Ammon's horn (tissue), 1 donor: ENCODE measurements at places on chromosomes 3 and 15.

- DNase-seq, result no peak
Observed at GRCh38 chr15:84661001-84661400, 3.0 kb upstream of the NMB start.

DNA sequence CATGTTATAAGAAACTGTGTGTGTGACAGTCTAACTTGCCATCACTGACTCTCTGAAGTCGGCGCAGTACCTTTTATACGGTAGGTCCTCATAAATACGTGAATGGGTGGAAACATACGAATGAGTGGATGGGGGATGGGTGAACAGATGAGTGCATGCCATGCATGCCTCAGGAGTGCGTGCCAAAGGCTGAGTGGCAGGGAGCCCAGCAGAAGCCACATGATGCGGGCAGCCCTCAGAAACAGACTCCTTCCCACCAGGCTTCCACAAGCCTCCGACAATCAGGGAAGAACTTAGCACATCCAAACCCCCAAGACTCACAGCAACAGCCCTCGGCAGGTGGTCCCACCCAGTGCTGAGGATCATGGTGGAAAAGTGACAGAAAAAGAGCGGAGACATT is 16.7 kb downstream of the HCN4 start:
- peak; percentile 72 for DNase-seq

- no peak for DNase-seq
Observed at GRCh38 chr3:131729643-131730017, 226.9 kb upstream of the MRPL3 start.

DNA sequence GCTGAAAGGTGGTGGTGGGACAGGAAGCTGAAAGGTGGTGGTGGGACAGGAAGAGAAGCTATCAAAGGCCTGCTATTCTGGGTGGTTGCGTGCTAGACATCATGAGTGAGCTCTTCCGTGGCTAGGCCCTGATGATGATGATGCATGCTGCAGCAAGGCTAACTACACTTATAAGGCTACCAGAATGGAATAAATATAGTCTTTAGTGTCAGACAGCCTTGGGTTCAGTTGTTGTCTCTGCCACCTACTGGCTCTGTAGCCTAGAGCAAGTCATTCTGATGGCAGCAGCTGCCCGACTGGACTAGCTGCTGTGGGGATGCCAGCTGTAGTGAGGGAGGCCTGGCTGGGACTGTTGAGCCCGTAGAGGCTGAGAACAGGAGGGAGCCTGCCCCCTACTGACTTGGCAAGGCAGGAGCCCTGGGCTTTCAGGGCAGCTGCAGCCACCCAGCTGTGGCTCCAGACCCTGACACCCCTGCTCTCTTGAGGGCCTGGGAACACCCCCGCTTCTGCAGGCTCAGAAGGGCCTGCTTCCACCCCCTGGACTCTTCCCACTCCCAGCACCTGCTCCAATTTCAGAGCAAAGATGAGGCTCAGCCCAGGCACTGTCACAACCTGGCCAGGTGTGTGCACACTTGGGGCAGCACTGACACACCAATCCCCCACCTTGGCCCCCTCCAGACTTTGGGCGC is 21.4 kb upstream of the ZBED2 start:
- no peak for DNase-seq

GRCh38 chr3:187361835-187362234 is 6.3 kb upstream of the RTP4 start:
- DNase-seq, result no peak

DNA sequence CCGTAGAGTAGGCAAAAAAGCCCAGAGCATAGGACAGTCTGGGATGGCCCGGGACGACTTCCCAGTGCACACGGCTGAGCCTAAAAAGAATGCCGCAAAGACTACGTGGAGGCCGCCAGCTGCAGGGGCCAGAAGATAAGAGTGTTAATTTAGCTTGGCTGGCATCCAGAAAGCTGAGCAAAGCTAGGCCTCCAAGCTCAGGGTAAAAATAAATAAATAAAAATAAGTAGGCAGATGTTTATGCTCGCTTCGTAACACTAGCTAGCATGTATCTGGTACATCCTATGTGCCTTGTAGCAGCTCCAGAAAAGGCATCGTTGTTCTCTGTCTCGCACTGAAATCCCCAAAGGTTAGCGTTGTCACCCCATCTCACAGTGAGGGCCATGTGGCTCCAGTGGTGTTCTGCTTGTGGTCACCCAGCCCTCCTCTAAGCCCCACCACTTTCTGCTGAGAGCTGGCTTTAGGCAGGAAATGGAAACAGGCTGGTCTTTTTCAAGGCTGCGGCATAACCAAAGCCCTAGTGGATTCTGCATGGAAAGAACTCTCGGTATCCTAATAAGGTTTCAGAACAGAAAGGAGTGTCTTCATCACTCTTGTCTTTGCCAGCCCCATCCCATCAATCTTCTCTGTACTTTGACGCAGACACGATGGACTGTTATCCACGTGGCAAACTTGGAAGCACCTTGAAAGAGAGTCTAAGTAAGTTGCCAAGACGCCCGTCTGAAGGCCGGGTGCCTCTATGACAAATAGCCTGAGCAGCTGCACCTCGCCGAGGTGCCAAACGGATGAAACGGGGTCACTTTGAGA is 58.1 kb upstream of the MEF2A start:
- DNase-seq, result peak; percentile 68

DNA sequence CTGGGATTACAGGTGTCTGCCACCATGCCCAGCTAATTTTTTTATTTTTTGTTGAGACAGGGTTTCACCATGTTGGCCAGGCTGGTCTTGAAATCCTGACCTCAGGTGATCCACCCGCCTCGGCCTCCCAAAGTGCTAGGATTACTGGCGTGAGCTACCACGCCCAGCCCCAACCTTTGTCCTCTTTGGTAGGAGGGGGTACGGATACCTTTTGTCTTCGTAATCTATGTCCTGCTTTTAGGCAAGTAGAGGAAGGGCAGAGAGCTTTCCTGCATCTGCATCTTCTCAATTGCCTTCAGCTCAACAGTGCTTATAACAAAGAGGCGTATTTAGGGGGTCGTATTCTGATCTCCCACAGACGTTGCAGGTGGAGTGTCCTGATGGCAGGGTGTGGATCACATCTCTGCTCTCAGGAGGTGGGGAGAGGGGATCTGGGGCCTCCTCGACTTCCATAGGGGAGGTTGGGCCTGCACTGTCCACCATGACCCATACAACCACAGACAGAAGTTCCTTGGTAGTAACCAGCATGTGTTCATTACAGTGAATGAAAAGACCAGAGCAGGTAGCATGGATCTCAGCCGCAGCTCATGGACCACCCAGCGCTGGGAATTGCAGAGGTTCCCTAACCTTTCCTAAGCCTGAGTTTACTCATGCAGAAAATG is 21.4 kb upstream of the KCTD6 start:
- DNase-seq, result no peak

DNA sequence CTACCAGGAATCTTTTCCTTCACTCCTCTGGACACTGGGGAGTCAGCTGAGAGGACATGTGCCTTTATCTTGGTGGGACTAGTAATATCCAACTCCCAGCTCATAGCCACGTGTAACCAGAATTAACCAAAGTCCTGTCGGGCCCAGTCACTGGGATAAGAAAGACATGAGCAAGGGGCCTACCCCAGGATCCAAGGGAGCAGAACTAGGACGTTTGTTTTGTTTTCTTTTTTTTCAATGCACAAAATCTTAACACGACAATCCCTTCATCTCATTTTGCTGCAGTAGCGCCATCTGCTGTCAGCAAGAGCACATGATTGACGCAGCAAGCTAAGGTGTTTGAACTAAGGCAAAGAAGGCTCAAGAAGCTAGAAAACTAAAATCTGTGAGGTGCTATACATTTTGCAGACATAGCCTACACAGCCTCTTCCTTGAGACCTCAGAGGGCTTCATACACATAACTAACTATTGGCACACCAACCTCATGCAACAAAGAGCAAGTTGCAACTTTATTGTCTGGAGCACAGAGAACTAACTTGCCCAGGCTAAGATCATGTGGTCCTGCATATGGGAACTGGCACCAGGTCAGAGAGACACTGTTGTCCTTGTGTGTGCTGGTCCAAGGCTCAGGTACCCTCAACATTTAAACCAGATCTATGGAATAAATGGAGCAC is 43.6 kb downstream of the RLBP1 start:
- DNase-seq, result peak; percentile 86

- DNase-seq, result peak; percentile 13
Observed at GRCh38 chr3:62332835-62333244, 40.5 kb downstream of the FEZF2 start.

GRCh38 chr3:43217633-43218032 is 68.7 kb upstream of the SNRK start:
- DNase-seq, result no peak

DNA sequence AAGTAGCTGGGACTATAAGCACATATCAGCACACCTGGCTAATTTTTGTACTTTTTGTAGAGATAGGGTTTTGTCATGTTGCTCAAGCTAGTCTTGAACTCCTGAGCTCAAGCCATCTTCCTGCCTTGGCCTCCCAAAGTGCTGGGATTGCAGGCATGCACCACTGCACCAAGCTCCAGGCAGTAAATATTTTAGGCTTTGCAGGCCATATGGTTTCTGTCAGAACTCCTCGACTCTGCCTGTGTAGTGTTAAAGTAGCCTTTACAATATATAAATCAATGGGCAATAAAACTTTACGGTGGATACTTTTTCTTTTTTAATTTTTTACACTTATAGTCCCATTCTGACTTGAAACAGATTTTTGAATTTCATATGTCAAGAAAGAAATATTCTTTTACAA is 41.6 kb downstream of the DAG1 start:
- no peak for DNase-seq

DNA sequence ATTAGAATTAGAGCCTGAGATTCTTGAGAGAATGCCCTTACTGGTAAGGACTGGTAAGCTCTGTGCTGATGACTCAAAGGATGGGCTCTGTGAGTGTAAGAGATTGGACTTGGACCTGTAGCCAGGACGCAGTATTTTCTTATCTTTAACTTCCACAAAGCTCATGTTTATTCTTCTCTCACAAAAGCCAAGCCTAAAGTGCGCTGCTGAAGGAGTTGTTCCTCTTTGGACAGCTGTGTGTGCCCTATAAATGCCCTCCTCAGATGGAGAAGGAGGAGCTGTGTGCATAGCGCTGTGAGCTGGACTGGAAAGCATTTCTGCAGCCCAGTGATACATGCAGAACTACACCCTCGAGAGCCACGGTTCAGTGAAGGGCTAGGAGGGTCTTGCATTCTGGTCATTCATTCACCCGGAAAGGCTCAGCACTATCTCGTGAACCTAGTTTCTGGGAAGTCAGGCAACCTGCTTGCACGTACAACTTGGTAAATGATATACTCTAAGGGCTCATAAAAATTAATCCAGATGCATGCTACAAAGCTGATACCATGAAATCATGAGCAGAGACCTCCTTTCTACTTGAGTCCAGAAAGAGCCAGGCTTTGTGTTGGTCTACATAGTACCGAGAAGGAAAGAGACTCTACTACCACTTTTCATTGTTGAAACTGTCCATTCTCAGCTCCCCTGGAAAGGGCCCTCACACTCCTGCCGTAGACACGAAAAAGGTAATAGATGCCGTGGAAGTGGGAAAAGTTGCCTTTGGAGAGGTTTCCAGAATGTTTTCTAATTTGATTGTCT is 103.0 kb upstream of the TBL1XR1 start:
- DNase-seq, result peak; percentile 52

DNA sequence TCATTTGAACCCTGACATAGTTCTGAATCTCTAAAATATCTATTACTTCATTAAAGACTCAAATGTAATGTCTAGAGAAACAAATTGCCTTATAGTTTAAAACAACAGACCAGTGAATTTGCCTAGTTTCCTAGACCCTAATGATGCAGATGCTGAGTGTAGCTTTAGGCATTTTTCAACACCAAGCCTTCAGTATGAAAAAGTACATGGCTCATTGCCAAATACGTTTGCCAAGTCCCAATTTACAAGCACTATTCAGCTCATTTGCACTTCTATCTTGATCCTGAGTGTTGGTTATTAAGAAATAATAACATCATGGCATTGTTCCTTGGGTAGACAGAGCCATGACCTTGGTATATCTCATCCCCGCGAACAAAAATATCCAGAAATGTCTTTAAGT is 46.8 kb downstream of the EOMES start:
- peak; percentile 43 for DNase-seq

DNA sequence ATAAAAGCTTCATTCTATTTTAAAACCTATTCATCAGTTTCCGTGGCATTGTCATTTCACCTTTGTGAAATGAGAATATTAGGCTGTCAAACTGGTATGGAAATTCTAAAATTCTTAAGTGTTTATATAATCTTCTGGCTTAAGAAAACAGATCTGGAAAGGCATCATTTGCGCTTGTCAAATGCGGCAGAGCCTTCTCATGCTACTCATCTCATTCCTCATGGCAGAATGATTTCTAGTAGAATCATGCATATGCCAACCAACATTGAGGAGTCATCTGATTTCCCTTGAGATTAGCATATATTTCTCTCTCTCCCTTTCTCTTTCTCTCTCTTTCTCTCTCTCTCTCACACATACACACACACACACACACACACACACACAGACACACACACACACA is 48.8 kb downstream of the STRIT1 start:
- DNase-seq, result no peak

DNA sequence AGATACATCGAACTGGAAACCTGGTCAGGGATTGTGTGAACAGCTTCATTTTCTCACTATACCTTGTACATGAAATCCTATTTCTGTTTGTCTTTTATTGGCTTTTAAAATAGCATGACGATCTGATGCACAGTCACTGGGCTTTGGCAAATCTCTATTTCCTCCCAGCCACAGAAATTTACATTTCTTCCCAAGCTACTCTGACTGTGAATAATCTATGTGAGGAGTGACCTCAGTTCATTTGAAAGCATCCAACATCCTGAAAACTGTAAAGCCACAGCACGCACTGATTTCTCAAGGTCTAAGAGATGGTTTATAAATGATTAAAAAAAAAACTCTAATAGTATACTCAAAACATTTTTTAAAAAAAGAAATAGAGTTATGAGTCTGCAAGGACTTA is 450.3 kb downstream of the IL5RA start:
- DNase-seq, result no peak

- no peak for DNase-seq
Observed at GRCh38 chr3:34807611-34808010, 831.7 kb upstream of the ARPP21 start.

DNA sequence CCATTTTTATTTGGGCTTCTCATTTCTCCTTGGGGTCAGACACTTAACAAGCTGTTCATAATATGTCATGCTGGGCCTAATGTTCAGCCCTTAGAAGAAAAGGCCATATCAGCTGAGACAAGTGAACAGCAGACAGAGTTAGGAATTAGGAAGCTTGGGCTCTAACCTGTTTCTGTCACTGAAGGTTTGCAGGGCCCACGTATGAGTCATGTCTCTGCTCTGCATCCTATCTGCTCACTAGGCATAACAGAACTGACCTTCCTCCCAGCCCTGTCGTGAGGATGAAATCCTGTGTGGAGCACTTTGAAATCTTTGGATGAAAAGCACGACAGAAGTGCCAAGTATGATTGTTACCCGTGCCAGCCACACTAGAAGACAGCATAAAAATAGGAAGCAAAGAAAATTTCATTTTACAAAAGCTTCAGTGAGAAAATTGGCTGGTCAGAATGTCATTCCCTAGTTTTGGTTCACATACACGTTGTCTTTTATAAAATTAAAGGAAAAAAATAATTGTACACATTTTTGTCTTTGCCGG is 26.5 kb upstream of the CD47 start:
- DNase-seq, result no peak

- no peak for DNase-seq
Observed at GRCh38 chr3:174700736-174701135, 158.4 kb upstream of the NAALADL2 start.
